Substantia nigra (tissue), 51 donors: ENCODE measurements at places on chromosomes 2 and 18.

DNA sequence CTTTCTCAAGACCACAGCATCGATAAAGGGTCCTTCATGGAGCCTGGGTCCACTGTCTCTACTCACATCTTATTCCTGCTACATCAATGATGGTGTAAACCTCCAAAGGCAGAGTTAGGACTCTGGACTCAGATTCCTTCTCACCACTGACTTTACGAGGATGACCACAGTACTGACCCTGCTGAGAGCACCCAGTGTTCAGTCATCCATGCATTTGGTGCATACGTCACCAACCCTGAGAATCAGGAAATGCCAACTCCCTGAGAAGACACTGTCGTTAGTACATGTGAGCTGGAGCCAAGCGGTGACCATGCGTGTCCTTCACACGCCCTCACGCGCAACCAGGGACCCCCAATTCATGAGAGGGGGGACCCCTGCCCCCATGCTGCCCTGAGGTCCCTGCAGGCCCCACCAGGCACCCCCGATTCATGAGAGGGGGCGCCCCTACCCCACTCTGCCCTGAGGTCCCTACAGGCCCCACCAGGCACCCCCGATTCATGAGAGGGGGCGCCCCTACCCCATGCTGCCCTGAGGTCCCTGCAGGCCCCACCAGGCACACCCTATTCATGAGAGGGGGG, 178.4 kb upstream of the TPO start:
- no peak for DNase-seq

- no peak for DNase-seq
Observed at GRCh38 chr18:74791501-74792194, 194.0 kb downstream of the ZNF407 start.

DNA sequence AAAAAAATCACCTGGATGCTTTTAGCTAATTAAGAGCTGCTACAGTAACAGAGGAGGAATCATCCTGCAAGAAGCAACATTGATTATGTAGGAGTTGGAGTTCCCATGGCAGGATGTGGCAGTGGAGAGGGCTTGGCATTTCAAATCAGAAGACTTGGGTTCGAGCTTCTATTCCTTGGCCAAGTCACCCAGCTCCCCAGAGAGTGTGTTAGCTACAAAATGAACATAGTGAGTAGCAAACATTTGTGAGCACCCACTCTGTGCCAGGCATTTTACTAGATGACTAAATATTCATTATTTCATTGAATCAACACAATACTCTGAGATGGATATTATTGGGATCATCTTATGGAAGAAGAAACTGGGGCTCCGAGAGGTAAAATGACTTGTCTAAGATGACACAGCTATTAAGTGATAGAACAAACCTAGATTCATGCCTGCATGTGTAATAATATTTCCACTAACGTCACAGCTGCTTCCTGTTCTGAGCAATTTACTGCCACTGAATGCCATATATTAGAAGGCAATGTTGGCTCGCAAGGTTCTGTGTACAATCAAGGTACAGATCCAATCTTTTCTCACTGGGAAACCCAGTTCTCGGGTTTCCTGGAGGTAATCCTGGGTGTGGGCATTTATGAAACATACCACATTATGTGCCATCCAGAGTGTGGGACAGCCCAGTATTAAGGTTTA, 18.0 kb downstream of the NTSR2 start:
- no peak for DNase-seq

DNA sequence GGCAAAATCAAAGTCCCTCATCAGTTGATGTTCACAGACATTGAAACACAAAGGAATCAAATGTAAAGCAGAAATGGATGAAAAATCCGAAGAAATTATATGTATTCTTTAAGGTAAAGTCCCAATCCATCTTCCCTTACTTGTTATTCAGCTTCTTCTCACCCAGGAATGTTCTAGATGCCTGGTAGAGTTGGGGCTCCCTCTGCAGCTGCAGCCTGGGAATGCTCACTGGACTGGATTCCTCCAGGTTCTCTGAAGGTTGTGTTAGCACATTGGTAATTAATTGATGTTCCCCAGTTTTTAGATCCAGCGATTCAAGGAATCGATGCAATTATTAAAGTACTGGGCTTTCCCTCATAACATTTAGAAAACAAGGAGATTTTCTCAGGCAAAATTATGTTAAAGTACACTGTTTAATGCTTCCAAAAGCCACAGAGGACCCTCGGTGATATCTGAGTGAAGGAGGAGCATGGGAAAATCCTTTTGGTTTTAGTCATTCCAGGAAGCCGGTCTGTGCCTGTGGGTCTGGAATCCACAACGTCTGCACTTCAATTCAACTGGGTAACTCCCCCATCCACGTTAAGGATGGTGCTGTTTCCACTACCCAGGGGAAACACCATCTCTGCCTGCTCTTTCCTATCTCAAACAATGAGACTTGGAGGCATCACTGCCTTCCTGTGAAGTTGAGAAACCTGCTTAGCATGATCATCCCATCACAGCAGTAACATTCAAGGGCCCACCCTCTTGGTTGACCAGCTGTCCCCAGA, 22.0 kb downstream of the NTSR2 start:
- DNase-seq, result no peak

DNA sequence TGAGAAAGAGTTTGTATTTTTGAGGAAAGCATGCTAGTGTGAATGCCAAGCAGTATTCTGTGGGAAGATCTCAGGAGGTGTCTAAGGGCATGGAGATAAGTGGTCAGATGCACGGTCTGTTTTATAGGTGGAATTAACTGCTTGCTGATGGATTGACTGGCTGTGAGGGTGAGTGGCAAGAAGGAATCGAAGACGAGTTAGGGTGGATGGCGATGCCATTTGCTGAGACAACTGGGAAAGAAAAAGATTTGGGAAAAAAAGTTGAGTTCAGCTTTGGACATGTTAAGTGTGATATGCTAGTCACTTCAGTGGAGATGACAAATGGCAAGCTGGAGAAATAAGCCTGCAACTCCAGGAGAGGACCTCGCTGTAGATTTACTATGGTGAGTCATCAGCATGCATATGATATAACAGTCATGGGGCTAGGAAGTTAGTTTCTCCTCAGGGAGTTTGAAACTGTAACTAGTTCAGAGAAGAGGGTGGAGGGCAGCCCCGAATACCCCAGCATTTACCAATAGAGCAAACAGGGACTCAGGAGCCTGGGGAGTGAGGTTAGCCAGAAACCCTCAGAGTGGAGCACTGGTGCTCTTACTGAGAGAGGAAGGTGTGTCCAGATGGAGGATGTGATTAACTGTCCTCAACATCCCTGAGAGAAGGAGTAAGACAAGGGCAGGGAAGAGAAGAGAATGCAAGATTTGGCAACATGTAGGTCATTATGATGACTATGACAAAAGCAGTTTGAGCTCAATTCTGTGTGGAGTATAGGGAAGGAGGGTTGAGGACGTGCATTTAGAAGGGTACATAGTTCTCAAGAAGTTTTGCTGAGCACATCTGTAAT, 2.0 kb upstream of the HK2 start:
- no peak for DNase-seq

DNA sequence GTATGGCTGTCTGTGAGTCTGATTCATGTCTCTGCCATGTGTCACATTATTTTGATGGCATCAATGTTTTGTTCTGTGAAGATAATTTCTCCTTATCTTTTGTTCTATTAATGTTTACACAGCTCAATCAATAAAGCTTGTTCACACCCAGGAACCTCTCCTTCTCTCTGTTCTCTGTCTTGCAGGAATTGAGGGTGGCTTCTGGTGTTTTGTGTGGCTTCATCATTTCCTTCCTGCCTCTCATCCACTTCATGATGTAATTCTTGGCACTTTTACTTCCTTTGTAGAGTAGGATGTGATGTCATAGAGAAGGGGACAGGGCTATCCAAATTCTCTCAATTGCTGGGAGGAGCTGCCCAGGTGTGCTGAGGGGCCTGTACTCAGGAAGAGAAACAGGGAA, 27.2 kb downstream of the ASXL3 start:
- DNase-seq, result no peak

DNA sequence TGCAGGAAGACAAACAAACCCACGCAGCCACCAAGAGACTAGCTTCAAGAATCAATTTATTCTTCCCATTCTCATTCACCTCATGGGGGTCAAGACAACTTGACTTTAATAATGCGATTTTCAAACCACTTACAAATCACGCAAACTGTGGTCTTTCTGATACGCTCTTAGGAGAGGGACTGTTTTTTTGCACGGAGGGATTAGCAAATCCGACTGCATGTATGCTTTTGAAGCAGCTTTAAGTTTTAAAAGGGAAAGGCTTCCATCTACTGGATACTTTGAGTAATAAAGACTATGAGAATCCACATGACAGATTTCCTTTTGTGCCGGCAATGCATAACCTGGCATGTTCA, 322.9 kb upstream of the KCNJ3 start:
- DNase-seq, result peak; percentile 2

- DNase-seq, result no peak
Observed at GRCh38 chr2:8993902-8994278, 9.6 kb downstream of the MBOAT2 start.

- no peak for DNase-seq
Observed at GRCh38 chr2:174613531-174613930, 15.9 kb upstream of the WIPF1 start.

- no peak for DNase-seq
Observed at GRCh38 chr2:205170399-205170798, 511.9 kb upstream of the NRP2 start.

GRCh38 chr2:206323486-206323885, 49.0 kb downstream of the ZDBF2 start:
- no peak for DNase-seq

DNA sequence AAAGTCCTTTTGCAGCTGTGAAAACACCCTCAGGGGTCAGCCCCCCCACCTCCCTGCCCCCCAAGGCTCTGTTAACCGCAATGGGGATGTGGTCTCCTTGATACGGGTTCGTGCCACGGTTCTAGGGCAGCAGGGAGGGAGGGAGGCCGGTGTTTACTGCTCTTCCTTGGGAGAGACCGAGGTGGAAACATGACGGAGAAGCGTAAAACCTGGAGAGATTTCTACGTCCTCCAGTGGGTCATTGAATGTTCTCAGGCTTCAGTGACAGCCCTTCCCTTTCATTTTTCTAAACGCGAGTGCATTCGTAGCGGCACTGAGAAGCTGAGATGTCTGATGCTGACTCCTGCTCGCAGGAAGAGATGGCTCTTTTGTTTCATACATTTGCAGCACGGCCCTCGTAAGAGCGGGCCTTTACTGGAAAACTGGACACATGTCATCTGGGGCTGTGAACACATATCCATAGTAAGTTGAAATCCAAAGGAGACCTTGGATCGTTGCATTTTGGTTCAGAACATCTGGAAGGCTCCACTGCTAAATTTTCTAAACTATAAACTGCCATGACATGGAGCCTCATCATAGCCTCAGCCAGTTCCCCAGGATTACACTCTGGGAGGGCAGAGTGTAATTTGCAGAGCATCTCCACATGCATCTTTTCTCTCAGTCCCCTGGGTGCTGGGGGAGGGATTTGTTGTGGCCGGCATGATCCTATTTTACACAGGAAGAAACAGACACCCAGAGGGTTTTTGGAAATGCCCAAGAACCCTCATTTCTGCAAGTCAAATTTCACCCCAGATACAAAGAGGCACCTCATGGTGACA, 40.6 kb upstream of the HDAC4 start:
- DNase-seq, result no peak

DNA sequence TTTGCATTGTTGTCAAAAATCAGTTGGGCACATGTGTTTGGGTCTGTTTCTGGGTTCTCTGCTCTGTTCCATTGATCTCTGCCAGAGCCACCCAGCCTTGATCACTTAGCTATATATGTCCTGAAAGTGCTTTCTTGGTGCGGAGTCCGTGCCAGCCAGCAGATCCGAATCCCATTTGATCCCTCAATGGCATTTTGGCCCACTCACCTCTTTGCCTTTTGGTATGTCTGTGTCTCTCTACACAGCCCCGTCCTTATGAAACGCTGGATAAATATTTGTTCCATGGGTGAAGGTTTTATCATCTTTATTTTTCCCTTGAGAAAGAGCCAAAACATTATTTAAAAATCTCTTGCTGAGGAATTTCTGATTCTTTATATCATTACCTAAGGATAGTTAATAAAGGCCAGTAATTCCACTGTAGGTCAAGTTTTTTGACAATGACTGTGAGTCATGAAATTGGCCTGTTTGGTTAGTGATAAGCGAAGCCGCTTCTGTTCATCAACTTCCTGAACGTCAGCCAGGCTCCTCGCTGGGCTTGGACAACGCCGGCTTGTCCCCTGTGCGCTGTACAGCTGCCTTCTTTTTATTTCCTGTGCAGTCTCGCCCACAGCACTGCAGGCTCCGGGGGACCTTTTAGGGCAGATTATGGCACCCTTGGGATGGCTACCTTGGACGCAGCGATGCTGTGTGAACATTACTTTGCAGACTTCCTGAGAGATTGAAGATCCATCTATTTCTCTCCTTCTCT, 24.9 kb downstream of the MTCL1 start:
- DNase-seq, result peak; percentile 11

DNA sequence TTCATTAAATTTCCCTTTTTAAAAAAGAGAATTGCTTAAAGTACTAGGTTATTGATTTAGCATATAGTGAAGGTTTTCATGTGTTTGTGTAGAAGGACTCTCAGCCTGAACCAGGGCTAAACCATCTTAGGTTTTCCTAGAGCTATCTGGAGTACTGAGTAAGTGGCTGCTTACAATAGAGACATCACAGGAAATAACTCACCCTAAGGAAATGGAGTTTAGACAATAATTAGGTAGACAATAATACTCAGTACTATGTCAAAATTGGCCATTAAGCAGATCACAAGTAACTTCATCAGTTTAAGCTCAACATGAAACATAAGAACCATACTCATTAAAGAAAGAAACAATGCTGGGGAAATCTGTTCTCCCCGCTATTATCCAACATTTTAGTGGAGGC, 240.0 kb downstream of the RND3 start:
- no peak for DNase-seq

GRCh38 chr2:150485871-150486538, 1.5 kb downstream of the RND3 start:
- peak; percentile 5 for DNase-seq

- DNase-seq, result no peak
Observed at GRCh38 chr2:232838406-232838874, 31.6 kb upstream of the SNORC start.

DNA sequence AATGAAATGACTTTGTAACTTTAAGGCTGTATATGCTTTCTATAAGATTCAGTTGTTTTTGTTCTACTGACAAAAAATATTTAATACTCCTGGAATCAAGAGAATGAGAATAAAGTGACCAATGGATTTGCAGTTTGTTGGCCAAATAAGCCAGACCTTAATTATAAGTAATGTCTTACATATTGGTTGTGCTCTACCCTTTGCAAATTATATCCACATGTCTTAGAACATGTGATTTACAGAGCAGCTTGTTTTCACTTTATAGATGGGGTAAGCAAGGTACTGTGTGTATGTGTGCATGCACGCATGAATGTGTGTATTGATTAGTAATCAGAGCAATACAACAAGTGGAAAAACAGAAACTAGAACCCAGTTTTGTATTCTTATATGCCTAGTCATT, 59.1 kb downstream of the RMDN2 start:
- DNase-seq, result no peak

DNA sequence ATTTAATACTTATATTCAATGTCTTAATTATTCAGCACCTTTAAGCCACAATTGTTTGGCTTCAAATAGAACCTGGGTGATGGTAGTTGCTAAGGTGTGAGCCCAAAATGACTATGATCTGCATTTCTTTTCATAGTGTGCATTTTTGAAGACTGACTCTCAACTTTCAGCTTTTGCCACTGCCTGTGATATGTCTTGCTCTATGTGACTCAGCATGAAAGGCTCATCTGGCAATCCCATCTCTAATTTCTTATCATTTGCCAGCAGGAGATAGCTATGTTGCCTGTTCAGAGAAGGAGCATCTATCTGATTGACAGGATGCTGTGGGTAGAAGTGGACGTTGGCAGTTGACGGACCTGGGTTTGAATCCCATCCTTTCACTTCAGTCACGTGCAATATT, 34.5 kb upstream of the CCDC93 start:
- no peak for DNase-seq
